Memory B cell (primary cell): ENCODE measurements at places on chromosomes 3 and 15.

DNA sequence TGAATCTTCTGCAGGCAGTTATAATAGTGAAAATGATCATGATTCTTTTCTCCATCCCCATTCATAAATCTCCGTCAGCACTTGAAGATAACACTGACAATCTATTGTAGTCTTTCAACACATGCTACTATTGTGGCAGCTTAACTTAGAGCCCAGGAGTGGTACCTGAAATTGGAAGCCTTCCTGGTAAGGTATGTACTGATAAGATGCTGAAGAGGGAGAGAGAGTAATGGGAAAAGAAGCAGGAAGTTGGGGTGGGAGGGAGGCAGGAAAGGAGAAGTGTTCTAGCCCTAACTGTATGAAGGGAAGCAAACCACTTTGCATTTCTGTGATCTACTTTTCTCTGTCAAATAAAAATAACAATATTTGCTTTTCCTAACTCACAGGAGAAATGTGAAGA, 197.4 kb upstream of the RORA start:
- no peak for DNase-seq

GRCh38 chr3:87246662-87247429, 19.7 kb downstream of the CHMP2B start:
- DNase-seq = no peak

GRCh38 chr15:64019764-64020163, 26.5 kb downstream of the DAPK2 start:
- DNase-seq = no peak

- DNase-seq = no peak
Measured at GRCh38 chr3:30426293-30426993, 180.0 kb upstream of the TGFBR2 start.

GRCh38 chr15:31017311-31017710, 25.9 kb upstream of the MTMR10 start:
- DNase-seq = no peak

DNA sequence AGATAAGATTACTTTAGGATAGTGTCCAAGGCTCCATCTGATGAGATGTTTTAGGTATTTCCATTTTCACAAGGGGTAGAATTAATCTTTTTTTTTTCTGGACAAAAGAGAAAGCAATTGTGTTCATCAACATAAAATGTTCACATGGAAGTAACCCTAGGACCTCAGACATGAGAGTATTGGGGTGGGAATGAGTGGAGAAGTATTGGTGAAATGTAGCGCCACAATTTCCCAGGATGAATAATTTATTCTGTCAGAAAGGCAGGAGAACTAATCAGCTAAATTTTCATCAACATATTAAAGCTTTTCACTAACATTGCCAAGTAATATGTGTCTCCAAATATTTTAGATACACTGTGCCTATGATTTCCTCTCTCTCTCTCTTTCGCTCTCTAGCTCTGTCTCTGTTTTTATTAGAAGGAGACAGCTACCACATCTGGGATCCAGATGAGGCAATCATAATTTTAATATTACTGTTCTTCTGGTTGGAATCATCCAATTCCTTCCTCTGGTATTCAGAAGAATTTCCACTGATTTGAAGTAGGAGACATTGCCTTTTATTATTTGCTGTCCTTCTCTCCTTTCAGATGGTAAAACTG, 21.6 kb upstream of the ZNF280D start:
- DNase-seq = no peak

GRCh38 chr15:95916568-95916967, 413.9 kb upstream of the NR2F2 start:
- no peak for DNase-seq

DNA sequence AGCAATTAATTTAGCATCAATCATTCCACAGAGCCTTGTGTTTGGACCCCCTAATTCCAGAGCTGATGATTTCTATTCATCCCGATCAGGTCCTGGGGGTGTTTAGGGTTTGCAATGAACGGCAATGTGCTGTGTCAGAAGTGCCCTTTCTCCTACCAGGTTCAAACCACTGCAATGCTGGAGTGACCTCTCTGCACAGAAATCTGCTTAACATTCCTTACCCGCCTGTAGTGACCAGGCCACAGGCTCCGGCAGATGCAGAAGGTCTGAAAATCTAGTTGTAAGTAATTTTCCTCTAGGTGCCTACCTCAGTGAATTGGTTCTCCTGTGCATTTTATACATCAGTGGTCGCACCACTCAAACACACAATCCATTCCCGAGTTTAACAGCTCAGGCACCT, 725.3 kb upstream of the CFAP20DC start:
- no peak for DNase-seq

DNA sequence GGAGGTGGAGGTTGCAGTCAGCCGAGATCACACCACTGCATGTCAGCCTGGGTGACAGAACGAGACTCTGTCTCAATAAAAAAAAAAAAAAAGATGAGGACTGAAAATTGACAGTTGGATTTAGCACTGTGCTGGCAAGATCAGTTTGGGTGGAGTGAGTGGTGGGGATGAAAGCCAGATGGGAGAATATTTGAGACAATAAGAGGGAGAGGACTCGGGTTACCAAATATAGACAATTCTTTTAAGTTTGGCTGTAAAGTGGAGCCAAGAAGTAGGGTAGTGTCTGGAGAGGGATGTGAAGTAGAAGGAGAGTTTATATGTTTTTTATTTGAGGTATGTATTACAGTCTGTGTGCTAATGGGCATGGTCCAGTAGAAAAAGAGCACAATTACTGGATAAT, 20.4 kb downstream of the TMOD3 start:
- DNase-seq = no peak

- no peak for DNase-seq
Measured at GRCh38 chr15:50840520-50840919, 68.0 kb upstream of the AP4E1 start.

DNA sequence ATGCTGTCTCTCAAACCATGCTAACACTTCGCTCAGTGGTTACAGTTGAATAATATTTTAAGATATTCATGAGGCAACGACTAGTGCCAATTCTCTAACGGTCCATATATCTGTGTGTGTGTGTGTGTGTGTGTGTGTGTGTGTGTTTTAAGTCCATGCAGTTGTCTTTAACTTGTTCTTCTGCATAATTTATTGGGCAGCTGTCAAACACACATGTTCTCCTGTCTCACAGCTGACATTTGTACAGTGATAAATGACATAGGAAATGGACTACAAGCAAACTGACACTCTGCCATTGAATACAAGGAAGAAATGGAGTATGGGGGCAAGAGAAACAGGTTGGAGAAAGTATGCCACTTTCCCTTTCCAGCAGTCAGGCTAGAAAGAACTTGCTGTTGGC, 172.0 kb downstream of the PDZRN3 start:
- no peak for DNase-seq

DNA sequence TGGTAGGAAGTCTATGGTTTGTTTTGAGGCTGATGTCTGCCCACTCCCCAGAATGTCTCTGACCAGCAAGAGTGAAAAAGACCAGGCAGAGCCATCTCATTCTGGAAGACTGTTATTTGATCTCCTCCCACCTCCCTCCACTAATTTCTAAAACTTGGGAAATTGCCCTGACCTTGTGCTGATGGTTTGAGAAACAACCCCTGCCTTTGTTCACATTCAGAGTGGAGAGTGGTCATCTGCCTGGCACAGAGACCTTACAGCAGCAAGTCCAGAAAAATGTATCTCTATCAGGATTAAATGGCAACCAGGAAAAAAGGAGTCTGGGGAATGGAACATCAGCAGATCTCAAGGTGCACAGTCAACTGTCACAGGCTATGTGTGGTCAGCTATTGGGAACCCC, 25.7 kb downstream of the SPATA12 start:
- DNase-seq = no peak

DNA sequence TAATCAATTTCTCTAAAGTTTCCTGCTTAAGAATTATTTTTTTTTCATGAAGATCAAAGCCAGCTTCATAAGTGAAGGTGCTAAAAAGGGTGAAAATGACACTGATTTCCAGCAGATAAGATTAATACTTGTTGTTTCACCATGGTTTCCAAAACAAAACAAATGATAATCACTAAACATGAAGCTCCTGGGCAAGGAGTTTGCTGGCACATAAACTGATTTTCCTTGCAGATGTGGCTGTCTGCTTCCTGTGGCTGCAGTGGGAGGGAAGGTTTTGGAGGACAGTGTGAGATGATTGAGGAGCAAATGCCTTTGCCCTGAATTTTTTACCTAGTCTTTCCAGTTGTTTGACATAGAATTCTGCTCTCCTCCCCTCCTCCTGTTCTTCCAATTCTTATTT, 228.8 kb downstream of the DIPK2A start:
- DNase-seq = no peak

GRCh38 chr15:49035825-49036224, 10.4 kb downstream of the SECISBP2L start:
- no peak for DNase-seq

DNA sequence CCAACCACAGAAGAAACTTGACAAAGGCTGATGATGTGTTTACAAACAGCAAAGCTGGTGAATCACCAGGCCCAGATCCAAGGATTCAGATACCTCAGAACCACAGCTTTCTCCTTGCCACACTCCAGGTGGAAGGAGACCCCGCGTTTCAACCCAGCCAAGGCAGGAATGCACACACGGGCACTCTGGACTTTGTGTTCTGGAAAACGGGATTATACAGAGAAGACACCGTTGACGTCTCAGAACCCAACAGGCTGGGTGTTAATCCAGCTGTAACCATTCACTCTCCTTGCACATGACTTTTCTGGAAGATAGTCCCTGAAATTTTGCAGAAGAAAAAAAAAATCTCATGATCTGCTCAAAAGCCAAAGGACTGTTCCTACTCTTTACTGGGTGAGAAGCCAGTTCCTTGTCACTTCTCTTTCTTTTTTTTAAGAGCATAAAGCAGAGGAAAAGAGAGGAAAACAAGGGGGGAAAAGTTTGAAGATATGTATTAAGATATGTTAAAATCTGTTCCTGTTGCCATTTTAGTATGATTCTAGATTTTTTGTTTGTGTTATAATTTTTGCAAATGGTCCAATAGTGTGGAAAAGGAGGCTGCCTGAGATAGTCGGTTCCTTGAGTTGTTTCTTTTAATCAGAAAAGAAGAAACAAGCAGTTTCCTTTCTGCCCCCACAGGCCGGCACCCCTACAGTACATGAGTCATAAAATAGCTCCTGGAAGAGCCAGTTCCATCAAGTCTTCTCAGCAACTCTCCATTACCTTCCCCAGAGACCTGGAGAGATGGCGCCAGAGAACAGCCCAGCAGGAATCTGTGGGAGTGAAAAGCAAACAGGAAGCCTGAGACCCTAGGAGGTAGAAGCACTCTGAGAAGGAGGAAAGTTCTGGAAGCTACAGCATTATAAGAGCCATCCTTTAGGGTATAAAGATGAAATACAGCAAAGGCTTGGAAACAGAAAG, 73.1 kb downstream of the RORA start:
- DNase-seq = no peak

DNA sequence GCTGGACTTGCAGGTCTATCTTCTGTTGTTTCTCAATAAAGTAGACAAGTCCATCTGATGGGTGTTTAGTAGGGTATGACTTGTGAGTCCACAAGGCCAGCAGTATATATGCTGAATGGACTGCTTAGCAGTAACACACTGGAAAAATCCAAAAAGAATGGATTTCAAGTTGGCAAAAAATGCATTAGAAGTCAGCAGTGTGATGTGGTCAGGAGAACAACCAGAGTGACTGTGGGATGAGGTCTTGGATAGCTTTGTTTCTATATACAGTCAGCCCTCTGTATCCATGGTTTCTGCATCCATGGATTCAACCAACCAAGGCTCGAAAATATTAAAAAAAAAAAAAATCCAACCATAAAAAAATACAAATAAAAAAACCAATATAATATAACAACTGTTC, 55.8 kb downstream of the LPP start:
- DNase-seq = no peak

DNA sequence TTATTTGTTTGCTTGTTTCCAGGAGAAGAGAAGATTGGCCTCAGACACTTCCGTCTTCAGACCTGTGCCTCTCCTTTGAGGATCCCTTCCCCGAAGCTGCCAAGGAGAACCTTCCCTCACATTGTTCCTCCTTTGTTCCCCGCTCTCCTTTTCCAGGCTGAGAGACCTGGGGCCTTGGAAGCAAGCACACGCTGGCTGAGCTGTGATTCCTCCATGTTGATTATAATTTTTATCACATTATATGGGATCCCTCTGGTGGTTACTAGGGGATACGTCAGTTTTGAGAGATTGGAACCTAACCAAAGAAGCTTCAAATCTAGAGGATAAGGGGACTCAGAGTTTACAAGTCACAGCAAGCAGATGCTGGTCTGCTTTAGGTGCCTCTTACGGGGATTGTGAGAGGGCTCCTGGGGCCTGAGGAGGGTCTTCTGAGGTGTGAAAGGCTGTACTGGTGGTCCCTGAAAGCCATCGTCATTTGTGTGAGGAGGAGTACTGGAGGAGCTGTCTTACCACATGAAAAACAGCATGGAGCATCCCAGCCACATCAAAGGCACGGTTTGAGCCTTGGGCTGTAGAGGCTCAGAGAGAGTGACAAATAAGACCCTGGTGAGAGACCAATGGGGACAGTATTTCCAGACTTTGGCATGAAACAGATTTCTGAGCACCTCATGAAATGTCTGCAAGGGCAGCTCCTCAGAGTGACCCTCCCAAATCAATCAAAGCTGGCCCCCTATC, 760.1 kb upstream of the CFAP20DC start:
- DNase-seq = no peak

DNA sequence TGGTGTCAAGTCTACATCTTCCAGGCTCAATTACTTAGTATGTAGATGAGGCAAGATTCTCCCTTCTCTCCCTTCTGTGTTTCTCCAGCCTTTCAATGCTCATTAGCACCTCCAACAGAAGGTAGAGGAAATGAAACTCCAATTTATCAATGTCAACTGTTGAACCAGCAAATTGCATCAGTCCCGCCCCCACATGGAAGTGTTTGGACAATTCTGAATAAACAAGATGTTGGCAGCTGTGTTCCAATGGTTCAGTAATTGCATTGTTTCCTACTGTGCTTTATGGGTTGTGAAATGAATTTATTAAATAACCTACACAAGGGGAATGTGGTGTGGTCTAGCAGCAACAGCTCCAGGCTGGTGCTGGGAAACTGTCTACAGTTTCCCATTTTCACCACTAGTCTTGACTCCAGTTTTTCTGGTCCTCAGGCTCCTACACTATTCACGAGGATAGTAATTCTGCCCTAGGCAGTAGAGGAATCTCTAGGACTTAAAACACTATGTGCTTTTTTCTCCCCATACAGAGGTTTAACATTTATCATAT, 91.9 kb downstream of the MB21D2 start:
- DNase-seq = no peak

GRCh38 chr3:107676469-107677309, 153.9 kb downstream of the BBX start:
- no peak for DNase-seq

DNA sequence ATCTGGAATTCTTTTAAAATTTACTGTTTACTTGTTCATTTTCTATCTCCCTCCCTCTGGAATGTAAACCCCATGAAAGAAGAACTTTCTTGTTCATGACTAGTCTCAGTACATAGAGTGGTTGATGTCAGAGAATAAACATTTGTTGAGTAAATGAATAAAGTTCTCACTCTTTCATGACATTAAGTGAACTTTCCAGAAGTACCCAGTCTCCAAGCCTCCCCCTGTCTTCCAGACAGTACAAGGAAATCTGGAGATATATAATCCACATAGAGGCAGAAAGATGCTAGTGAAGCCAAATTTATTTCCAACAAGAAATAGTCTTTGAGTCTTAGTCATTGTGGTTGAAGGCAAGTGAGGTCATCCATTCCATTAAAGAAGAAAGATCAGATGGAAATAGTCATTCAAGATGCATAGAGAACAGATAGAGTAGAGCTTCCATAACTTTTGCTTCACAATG, 71.5 kb upstream of the GALNT15 start:
- no peak for DNase-seq

- no peak for DNase-seq
Measured at GRCh38 chr3:197499427-197499826, 56.3 kb downstream of the BDH1 start.

- DNase-seq = no peak
Measured at GRCh38 chr3:52327486-52328290, 11.6 kb downstream of the DNAH1 start.
